ENCODE measurements at places on chromosomes 3 and 15.
A peak's percentile ranks its signal among the peaks of the same experiment; 100 is the strongest.

GRCh38 chr3:159872374-159873109, 116.1 kb upstream of the IL12A start:
- peak; percentile 84 for DNase-seq

GRCh38 chr3:191105418-191105817, 93.6 kb upstream of the OSTN start:
- no peak for DNase-seq

- DNase-seq: no peak
These were observed 42.8 kb upstream of the RNU6-1 start for GRCh38 chr15:67882487-67883233.

DNA sequence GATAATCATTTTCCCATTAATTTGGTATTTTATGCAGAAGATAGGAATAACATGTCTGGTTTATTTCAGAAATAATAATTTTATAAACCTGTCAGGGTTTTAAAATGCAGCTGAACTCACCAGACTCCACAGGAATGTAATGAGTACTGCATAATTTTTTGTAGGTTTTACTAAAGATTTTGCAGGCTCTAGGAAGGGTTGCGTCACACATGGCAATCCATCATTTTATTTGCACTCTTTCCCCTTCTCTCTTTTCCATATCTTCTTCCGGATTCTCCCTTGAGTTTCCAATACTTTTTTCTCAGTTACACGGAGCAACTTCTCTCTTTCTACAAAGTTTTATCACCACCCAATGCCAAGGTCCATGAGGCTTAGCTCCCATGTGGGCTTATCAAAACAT, 234.7 kb downstream of the NFKBIZ start:
- DNase-seq: no peak

GRCh38 chr3:85387913-85388505, 429.2 kb downstream of the CADM2 start:
- DNase-seq: no peak

GRCh38 chr3:169846458-169847193, 23.1 kb downstream of the LRRC31 start:
- no peak for DNase-seq

DNA sequence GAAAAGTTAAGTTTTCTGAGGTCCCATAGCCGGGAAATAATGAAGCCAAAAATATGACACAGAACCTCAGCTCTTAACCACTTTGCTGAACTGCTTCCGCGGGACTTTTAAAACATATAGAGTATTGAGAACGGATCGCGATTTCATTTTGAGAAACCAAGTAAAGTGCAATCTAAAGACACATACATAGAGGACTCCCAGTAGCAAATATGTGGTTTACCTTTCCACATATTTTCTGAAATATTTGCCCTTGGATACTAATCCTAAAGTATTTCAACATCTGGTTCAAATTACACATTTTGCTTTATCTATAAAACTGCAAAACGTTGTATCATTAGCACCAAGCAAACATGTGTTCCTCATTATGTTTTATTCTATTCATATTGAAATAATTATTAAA, 776.5 kb downstream of the ROBO2 start:
- DNase-seq: no peak

DNA sequence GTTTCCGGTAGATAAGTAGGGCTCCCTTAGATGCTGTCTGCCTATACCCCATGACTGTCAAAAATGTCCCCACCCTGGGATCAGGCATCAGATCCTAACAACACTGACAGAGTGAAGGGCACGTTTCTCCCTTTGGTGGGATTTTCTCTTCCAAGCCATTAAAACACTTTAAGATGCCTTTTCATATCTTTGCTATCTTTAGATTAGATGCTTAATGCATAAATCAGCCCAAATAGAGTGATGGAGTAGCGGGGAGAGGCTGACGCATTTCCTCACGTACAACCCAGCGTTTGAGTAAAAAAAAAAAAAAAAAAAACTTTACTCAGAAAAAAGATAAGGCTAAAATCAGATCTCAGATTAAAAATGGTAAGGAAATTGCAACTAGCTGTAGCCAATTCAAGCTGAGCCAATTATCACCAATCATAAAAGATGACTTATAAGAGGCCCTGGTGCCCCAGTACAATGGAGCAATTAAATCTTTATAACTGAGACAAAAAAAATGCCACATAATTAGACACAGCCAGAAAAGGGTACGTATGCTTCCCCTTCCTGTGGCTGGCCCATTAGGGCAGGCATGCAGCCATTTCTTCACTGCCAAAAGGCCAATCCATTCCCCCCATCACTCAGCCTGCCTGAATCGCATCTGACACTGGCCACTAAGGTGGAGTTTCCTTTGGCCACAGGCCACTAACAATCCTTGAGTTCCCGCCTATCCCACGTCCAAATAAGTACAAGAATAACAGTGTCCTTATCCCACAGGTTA, 45.0 kb downstream of the RFTN1 start:
- DNase-seq: no peak

Data from Panc1 (cell line).